ENCODE measurements at places on chromosomes 2 and 18. TPM values are rescaled to one million over a fixed set of nuclear protein-coding genes. Genes with fewer than 3 reads are reported as not detected.

SLC8A1 gene
- total RNA-seq = not detected

SGPP2 gene
- 0.04 TPM for total RNA-seq

FBXO48 gene
- 0.64 TPM for total RNA-seq

GDF7 gene
- not detected for total RNA-seq

TTN gene
- total RNA-seq = 0.07 TPM

RPRM gene
- not detected for total RNA-seq

SH2D6 gene
- total RNA-seq = 0.36 TPM

PJVK gene
- 0.87 TPM for total RNA-seq

LYPD6B gene
- total RNA-seq = not detected

NFATC1 gene
- total RNA-seq = 13.7 TPM

ZNF142 gene
- 25.4 TPM for total RNA-seq

ING5 gene
- 27.5 TPM for total RNA-seq

FBXO15 gene
- 0.29 TPM for total RNA-seq

ALPI gene
- total RNA-seq = not detected

XDH gene
- total RNA-seq = not detected

LGALSL gene
- 0.22 TPM for total RNA-seq

FSIP2 gene
- 0.04 TPM for total RNA-seq

CCDC141 gene
- total RNA-seq = 0.09 TPM

OTOS gene
- total RNA-seq = not detected

MYO5B gene
- total RNA-seq = 0.27 TPM

LRRC30 gene
- total RNA-seq = not detected

LCLAT1 gene
- total RNA-seq = 29.7 TPM

SPP2 gene
- not detected for total RNA-seq

UGT1A6 gene
- total RNA-seq = not detected

FMNL2 gene
- total RNA-seq = 0.27 TPM

LHCGR gene
- total RNA-seq = not detected

ABHD1 gene
- 0.18 TPM for total RNA-seq
